Breast epithelium (tissue), 4 donors: ENCODE measurements at places on chromosomes 4 and X. TPM values are rescaled to one million over a fixed set of nuclear protein-coding genes. Genes with fewer than 3 reads are reported as not detected.

- H3K27ac ChIP-seq: no peak overlapping the region
- no peak for DNase-seq
- H3K36me3 ChIP-seq: no peaks in the 10 kb centered on the region
- peaks cover 3% of the 10 kb centered on the region for H3K27me3 ChIP-seq
These were observed 2.7 kb downstream of the PCDH10 start for GRCh38 chr4:133151691-133152329.

- DNase-seq: no peak
- no peak overlapping the region for H3K4me3 ChIP-seq
- no peak overlapping the region for H3K27ac ChIP-seq
- H3K27me3 ChIP-seq: no peaks in the 10 kb centered on the region
- no peaks in the 10 kb centered on the region for H3K4me1 ChIP-seq
These were observed 297.9 kb downstream of the GPM6A start for GRCh38 chr4:175514174-175514573.

DNA sequence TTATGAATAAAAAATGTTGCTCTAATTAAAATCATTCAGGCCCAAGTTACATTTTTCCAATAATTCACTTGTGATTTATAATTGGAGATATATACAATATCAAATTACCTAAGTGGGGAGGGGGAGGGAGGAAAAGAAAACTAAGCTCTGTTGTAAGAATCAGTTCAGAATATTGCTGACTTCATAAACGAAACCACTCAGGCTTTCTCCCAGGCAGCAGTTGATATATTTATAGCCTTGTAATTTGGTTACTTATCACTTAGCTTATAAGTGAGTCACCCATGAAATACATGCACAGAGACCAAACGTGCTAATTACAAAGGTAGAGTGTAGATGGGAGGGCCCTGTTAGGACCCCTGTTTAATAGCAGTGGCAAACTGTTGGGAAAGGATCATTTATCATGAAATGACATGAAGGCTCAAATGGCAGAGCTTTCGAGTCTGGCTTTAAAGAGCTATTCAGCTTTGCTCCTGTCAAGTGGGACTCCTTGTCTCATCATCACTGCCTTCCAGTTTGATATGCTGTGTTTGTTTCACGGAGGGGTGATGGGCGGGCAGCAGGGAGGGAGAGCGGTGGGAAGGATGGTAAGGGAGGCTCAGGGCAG is 105.6 kb upstream of the PGRMC2 start:
- H3K27me3 ChIP-seq: no peaks in the 10 kb centered on the region
- no peak overlapping the region for H3K4me3 ChIP-seq
- H3K4me1 ChIP-seq: no peaks in the 10 kb centered on the region
- H3K36me3 ChIP-seq: no peaks in the 10 kb centered on the region
- no peak overlapping the region for H3K27ac ChIP-seq

DNA sequence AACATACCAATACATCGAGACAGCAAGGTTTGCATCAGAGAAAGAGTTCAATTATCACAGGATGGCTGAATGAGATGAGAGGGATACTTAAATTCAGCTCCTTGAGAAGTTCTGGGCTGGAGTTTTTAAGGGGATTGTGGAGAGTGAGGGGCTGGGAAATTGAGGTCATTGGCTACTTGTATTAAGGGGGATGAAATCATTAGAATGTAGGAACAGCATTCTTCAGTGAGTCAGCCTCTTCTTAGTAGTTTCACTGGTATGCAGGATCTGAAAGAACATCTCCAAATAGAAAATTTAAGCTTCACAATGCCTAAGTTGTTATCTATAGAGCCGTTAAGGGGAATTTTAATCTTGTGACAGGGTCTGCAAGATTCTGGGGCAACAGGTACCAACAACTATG is 211.6 kb upstream of the TAPT1 start:
- no peaks in the 10 kb centered on the region for H3K36me3 ChIP-seq
- H3K27me3 ChIP-seq: no peaks in the 10 kb centered on the region
- no peak for DNase-seq
- H3K4me3 ChIP-seq: no peak overlapping the region

- no peak for DNase-seq
- H3K4me3 ChIP-seq: no peak overlapping the region
- no peaks in the 10 kb centered on the region for H3K36me3 ChIP-seq
- no peaks in the 10 kb centered on the region for H3K27me3 ChIP-seq
These were observed 47.8 kb downstream of the GAB1 start for GRCh38 chr4:143384381-143384994.

DNA sequence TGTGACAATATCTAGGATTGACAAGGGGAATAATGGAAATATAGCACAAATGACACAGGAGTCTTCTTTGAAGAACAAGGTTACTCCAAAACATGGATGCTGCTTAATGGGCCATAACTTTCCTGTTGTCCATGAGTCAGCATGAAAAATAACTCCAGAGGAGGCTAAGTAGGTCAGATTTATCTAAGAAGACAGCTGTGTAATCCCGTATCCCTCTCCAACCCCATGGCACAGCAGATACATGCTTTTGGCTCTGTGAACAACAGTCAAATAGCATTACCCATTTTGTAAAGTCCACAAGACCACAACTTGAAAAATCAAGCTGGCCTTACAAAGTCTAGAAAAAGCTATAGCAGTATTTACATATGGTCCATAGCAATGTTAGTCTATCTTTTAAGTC is 2.1 kb upstream of the TMEM131L start:
- DNase-seq: no peak
- peaks cover 4% of the 10 kb centered on the region for H3K4me1 ChIP-seq
- H3K4me3 ChIP-seq: no peak overlapping the region

The ATP1B4 gene
- not detected for total RNA-seq
